ENCODE measurements at places on chromosomes 7 and 10. TPM values are rescaled to one million over a fixed set of nuclear protein-coding genes. Genes with fewer than 3 reads are reported as not detected.
A peak's percentile ranks its signal among the peaks of the same experiment; 100 is the strongest.

Gene RSPH10B
- 0.56 TPM for total RNA-seq

Gene ELOVL3
- not detected for total RNA-seq

DNA sequence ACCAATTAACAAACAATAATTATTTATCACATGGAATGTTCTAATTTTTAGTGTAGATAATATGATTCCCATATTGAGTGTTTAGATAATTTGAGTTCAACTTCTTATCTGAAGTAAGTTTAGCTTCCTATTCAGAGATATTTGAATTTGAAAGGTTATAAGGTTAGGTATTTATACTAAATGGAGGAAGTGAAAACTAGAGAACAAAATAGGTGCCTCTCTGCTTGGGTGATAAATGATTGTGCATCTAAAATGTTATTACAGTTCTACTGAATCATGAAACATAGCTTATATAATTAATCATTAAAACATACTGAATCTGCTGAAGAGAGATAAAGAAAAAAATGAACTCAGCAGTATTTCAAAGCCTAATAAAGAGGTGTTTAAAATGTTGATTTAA is 1174.3 kb downstream of the XPNPEP1 start:
- no peak for DNase-seq

DNA sequence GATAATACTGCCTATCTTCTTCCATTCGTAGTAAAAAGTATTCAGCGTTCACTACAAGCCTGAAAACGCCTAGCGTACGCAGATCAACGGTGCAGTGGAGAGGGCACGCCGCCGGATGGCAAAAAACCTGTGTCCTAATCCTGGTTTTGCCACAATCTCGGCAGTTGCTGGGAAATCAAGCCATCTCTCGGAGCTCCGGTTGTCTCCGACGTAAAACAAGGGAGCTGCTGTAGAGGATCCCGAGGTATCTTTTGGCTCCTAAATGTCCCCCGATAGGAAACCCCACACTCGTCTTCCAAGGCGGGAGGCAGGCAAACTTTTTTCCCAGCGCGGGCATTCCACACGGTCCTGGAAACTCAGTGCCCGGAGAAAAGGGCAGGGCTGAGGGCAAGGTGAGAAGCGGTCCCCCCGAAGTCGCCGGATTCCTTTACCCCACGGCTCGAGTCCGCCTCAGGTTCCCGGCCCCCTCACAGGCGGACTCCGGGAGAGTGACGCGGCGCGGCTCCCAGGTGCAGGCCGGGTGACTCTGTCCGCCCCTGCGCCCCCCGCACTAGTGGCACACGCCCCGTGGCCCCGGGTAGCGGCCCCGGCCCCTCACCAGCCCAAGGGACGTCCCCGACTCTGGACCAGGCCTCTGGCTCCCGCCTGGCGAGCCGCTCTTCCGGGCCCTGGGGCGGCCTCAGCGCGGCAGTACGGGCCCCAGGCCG is 649 bp downstream of the IDE start:
- DNase-seq: peak; percentile 57

DNA sequence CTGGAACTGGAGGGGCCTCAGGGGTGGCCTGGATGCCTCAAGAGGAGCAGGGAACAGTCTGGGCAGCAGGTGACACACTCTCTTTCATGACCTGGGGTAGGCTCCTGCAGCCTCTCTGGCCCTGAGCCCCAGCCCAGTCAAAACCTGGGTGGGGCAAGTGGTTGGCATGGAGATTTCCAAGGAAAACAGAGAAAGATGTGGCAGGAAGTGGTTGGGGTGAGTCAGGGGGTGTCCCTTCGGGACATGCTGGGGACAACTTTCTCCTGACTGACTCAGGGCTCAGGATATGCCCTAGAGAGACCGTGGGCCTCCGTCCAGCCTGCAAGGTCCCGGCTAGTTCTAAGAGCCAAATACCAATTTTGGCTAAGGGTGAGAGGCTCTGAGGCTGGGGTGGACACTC is 2.9 kb downstream of the AQP1 start:
- DNase-seq: no peak

DNA sequence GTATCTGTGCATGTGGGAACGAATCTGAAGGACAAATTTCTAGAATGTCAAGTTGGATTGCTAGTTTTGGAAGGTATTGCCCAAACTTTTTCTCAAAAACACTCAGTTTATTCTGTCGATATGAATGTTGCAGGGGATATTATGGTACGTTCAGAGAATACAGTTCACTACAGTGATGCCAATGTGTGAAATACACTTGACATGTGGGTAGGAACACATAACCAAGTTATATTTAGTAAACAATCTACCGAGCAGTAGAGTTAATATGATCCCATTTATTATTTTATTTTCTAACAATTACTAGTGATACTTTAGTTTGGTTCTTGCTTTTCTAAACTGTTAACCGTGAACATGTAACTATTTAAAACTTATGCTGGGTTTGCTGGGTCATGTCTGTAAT is 37.4 kb downstream of the KIAA1217 start:
- no peak for DNase-seq

DNA sequence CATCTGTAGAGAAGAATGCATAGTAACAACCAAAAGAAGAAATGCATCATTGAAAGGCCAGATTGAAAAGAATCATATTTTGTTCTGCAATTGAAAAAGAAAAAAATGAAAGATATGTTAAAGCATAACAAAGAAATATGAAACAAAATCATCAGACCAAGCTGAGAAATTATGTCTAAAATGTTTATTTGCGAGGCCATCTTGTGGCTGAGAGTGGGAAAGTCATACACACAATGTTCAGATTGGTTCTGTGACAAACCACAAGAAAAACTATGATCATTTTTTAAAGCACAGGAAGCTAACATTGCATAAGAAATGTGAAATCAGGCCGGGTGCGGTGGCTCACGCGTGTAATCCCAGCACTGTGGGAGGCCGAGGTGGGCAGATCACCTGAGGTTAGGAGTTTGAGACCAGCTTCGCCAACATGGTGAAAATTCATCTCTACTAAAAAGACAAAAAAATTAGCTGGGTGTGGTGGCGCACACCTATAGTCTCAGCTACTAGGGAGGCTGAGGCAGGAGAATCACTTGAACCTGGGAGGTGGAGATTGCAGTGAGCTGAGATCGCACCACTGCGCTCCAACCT is 36.6 kb downstream of the ABCB5 start:
- DNase-seq: no peak

Gene NUTM2A
- 0.69 TPM for total RNA-seq

Gene SLC16A12
- not detected for total RNA-seq

Gene XPNPEP1
- 94.8 TPM for total RNA-seq

GRCh38 chr7:94547126-94547525 is 37.5 kb downstream of the CASD1 start:
- DNase-seq: no peak

- DNase-seq: no peak
These were observed 59.2 kb downstream of the MAPK8 start for GRCh38 chr10:48365668-48366067.

Gene SLC25A13
- 83.3 TPM for total RNA-seq

- DNase-seq: no peak
These were observed 177.1 kb downstream of the FRMD4A start for GRCh38 chr10:14153570-14154055.

Gene ITGA8
- 0.15 TPM for total RNA-seq

- no peak for DNase-seq
These were observed 14.5 kb downstream of the LIMK1 start for GRCh38 chr7:74097937-74098614.

GRCh38 chr7:156929789-156930539 is 19.5 kb upstream of the NOM1 start:
- DNase-seq: no peak

DNA sequence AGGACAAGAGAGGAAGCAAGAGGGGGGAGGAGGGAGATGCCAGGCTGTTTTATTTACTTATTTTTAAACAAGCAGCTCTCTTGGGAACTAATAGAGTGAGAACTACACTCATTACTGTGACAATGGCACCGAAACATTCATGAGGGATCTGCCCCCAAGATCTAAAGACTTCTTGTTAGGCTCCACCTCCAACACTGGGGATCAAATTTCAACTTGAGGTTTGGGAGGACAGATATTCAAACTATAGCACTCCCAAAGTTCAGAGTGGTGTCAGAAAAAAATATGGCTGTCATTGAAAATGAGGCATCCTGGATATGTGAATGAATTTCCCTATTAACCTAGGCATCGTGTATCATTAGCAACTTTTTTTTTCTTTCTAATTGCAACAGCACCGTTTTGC is 145.5 kb downstream of the ABCA13 start:
- no peak for DNase-seq

DNA sequence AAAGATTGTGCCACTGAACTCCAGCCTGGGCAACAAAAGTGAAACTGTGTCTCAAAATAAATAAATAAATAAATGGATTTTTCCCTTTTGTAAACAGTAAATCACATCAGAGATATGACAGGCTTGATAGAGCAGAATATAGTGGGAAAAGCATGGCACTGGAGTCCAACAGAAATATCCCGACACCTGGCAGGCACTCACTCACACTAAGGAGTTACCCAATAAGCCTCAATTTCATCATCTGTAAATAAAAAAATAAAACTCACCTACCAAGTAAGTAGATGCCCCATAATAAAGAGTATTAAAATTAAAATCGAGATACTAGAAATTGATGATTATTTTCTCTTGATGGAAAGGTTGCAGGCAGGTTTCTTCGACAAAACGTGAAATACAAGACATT is 1.7 kb downstream of the ATE1 start:
- no peak for DNase-seq

DNA sequence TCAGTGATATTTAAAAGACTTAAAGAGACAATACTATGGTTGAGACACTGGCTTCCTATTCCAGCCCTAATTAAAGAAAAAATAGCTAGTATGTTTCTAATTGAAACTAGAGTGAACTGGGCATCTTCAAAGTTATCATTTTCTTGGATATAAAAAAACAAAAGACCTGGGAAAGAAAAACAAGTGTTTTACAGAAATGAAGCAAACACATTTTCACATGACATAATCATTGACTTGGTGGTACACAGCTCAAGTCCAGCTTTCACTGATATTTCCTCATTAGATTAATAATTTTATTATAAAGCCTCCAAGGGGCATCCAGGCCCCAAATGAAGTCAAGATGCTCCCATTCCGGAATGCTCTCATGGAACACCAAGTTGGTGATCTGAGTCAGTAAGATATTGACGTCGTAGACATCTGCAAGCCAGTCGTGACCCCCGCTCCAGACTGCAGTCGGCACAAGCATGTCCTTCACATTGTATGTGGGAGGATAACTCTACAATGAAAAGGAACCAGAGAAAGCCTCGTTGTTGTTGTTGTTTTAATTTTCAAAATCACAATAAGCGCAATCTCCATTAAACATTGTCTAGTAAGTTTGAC is 7.5 kb upstream of the CH25H start:
- DNase-seq: no peak

DNA sequence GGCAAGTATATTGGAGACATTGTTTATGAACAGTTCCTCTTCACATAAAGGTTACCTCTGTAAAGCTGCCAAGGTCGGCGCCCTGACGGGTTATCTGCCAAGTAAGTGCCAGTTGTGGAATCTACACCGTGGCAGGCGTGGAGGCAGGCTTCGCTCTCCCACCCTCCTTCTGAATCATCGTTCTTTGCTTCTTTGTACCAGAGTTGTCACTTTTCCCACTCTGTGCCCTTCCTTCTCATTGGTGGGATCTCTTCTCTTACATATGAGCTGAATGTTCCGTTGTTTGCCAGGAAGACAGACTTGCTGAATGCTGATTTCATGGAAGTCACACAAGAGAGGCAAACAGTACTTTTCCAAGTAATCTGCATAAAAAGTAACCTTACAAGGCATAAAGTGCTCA is 40.6 kb upstream of the PTPRZ1 start:
- no peak for DNase-seq

Gene EIF5AL1
- 0.24 TPM for total RNA-seq

DNA sequence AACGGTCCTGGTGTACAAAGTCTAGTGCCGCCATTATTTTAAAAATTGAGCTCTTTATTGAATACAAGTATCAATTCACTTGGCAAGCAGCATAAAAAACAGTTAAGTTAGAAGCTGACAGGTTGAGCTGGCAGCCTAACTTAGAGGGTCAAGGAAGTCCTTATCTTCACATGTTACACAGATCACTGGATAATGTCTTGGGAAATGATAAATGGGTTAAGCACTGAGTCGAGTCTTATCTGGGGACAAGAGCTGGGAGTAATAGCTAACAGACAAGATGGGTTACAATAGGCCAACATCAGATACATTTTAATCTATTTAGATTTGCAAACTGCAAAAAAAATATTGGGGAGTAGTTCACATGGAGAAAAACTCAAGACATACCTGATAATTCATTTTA is 34.2 kb downstream of the SLC18A2 start:
- DNase-seq: no peak

Gene FAM241B
- 2.6 TPM for total RNA-seq

DNA sequence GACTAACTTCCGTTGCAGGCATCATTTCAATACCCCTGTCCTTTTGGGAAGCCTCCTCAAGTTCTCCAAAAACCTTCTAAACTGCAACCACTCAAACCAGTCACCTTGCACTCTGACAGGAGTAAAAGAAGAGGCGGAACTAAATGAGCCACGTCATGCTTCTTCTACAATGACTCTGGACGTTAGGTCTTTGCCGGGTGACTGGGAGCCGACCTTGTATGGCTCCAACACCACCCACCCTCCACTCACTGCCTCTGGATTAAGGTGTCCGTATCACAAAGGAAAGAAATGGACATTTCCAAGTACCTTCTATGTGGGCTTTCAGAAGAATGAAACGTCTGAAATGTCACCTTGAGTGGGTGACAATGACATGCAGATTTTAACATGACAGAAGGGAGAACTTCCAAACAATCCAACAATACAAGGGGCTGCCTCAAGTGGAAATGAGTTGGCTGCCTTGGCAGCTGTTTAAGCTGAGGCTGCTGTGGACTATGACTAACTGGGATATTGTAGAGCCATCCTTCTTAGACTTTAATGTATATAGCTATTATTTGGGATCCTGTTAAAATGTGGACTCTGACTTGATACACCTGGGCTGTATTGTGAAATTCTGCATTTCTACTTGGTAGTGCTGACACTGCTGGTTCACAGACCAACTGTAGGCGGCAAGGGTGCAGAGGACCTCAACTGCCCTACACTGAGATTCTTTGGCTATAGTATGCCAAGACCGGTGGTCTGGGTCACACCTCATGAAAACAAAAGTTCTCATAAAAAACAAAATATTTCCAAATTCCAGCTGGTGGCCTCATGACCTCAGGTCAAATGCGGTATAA is 33.8 kb upstream of the PDLIM1 start:
- DNase-seq: no peak

All from neural progenitor cell (in vitro differentiated cells).